Placental pericyte (primary cell): ENCODE measurements at places on chromosomes 2 and 18. TPM values are rescaled to one million over a fixed set of nuclear protein-coding genes. Genes with fewer than 3 reads are reported as not detected.

Gene GALNT3
- 4.6 and 11.7 TPM in 2 replicates for total RNA-seq

Gene SRD5A2
- total RNA-seq, result not detected in 2 replicates

Gene GALR1
- not detected in 2 replicates for total RNA-seq

Gene IL36RN
- under 0.01 TPM in 1 of 2 replicates, not detected in the other for total RNA-seq

Gene FOXI3
- not detected in 2 replicates for total RNA-seq

Gene TDRD15
- total RNA-seq, result not detected in 2 replicates

Gene FEV
- total RNA-seq, result not detected in 2 replicates

Gene MTHFD2
- total RNA-seq, result 129 and 251 TPM in 2 replicates

Gene CD207
- total RNA-seq, result not detected in 2 replicates

Gene C1QL2
- total RNA-seq, result under 0.01 TPM in 1 of 2 replicates, not detected in the other

Gene NEU2
- total RNA-seq, result not detected in 2 replicates

Gene SEMA4C
- total RNA-seq, result 43.1 and 43.5 TPM in 2 replicates

Gene SLC35F6
- 82.6 and 114 TPM in 2 replicates for total RNA-seq

Gene LYPD6
- 5.2 and 12.0 TPM in 2 replicates for total RNA-seq

Gene STK17B
- 30.9 and 239 TPM in 2 replicates for total RNA-seq

Gene COLEC12
- total RNA-seq, result 15.0 and 28.9 TPM in 2 replicates

Gene GKN2
- total RNA-seq, result 0.22 TPM in 1 of 2 replicates, not detected in the other

Gene HK2
- 49.0 and 188 TPM in 2 replicates for total RNA-seq

Gene HJURP
- total RNA-seq, result 3.3 and 56.3 TPM in 2 replicates

Gene FBXO48
- total RNA-seq, result 0.44 and 1.4 TPM in 2 replicates

Gene MC4R
- total RNA-seq, result not detected in 2 replicates

Gene PLB1
- 0.86 and 2.4 TPM in 2 replicates for total RNA-seq

Gene SNORC
- total RNA-seq, result 2.0 and 2.2 TPM in 2 replicates

Gene DSG4
- not detected in 2 replicates for total RNA-seq
